Esophagus squamous epithelium (tissue), 5 donors: ENCODE measurements at places on chromosomes 11 and 22. TPM values are rescaled to one million over a fixed set of nuclear protein-coding genes. Genes with fewer than 3 reads are reported as not detected.
A peak's percentile ranks its signal among the peaks of the same experiment; 100 is the strongest.

Gene SVIP
- 6.1 TPM for total RNA-seq

Gene CAT
- total RNA-seq, result 21.9 TPM

Gene OR52I1
- not detected for total RNA-seq

Gene MMP12
- total RNA-seq, result 1.1 TPM

Gene SYTL2
- total RNA-seq, result 16.0 TPM

Gene CDC42BPG
- total RNA-seq, result 48.5 TPM

Gene LDHAL6A
- not detected for total RNA-seq

Gene MAPK8IP1
- total RNA-seq, result 4.0 TPM

Gene DNAJB7
- total RNA-seq, result not detected

Gene FREY1
- total RNA-seq, result not detected

DNA sequence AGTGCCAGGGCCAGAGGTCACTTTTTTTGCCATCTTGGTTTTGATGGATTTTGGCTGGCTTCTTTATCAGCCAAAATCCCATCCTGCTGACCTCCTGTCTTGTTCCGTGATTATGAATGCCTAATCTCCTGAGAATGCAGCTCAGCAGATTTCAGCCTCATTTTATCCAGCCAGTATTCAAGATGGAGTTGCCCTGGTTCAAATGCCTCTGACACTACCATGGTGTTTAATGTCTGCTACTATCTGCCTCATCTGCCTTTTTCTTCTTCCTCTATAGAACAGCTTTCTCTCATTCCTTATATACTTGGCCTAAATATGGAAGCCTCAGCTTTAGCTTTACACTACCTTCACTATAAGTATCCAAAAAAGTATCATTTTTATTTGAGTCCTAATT lies 50.7 kb downstream of the ACER3 start:
- no peak overlapping the region for H3K27ac ChIP-seq
- H3K36me3 ChIP-seq, result no peaks in the 10 kb centered on the region
- H3K4me3 ChIP-seq, result no peak overlapping the region
- no peak for DNase-seq
- H3K4me1 ChIP-seq, result no peaks in the 10 kb centered on the region

DNA sequence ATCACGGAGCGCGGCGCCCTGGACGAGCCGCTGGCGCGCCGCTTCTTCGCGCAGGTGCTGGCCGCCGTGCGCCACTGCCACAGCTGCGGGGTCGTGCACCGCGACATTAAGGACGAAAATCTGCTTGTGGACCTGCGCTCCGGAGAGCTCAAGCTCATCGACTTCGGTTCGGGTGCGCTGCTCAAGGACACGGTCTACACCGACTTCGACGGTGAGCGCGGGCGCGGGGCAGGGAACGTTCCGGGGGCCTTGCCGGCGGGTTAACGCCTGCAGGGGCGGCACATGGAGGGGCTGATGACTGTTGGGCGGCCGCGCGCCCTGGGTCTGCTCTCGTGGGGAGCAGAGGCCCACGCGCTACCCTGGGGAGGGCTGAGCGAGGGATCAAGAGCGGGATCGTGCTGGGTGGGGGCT lies 1.0 kb downstream of the PIM3 start:
- H3K4me1 ChIP-seq, result peaks cover 48% of the 10 kb centered on the region
- H3K36me3 ChIP-seq, result peaks cover 23% of the 10 kb centered on the region
- no peak for DNase-seq
- H3K27ac ChIP-seq, result peak overlapping the region; percentile 98
- peak overlapping the region; percentile 86 for H3K4me3 ChIP-seq

GRCh38 chr22:23613193-23613972 lies 18.7 kb downstream of the DRICH1 start:
- no peak for DNase-seq
- no peak overlapping the region for H3K4me3 ChIP-seq
- no peaks in the 10 kb centered on the region for H3K27me3 ChIP-seq
- no peak overlapping the region for H3K27ac ChIP-seq

DNA sequence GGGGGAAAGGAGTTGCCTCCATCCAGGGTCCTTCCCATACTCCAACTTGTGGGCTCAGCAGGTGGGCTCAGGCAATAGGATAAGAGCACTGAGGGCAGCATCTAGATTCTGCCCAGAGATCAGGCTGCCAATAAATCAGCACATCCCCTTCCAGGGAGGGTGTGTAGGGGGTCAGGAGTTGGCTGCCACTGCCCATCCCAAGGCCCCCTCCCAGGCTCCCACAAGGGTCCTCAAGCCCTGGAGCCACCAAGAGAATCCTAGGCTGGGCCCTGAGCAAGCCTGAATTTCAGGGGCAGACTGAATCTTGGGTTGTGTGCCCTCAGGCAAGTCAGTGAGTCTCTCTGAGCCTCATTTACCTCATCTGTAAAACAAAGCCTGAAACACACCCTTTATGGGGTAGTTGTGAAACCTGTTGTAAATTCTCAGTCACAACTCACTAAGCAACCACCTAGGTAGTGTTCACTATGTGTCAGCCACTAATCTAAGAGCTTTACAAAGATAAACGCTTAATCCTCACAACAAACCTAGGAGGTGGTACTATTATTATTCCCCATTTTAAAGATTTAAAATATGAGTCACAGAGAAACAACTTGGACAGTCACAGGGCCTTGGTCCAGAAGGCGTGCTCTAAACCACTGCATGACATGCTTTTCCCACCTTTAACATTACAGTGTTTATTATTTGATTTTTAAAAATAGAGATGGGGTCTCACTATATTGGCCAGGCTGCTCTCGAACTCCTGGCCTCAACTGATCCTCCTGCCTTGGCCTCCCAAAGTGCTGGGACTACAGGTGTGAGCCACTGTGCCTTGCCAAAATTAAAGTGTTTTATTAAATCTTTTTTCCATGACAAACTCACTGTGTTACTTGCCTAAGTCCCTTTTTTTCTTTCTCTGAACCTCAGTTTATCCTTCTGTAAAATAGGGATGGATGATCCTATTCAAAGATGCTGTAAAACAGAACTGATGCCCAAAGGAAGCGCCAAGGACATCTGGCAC lies 36.2 kb downstream of the LMO1 start:
- H3K27ac ChIP-seq, result peak overlapping the region; percentile 51
- no peak for DNase-seq
- peaks cover 21% of the 10 kb centered on the region for H3K4me1 ChIP-seq
- H3K27me3 ChIP-seq, result no peaks in the 10 kb centered on the region
- no peak overlapping the region for H3K4me3 ChIP-seq

GRCh38 chr22:22952531-22953280 lies 65.1 kb downstream of the IGLL5 start:
- no peaks in the 10 kb centered on the region for H3K4me1 ChIP-seq
- no peak for DNase-seq
- H3K27ac ChIP-seq, result no peak overlapping the region

GRCh38 chr11:109034339-109034696 lies 369.4 kb downstream of the DDX10 start:
- no peak for DNase-seq
- no peaks in the 10 kb centered on the region for H3K36me3 ChIP-seq
- H3K27me3 ChIP-seq, result no peaks in the 10 kb centered on the region
- no peak overlapping the region for H3K27ac ChIP-seq

GRCh38 chr11:99803501-99803900 lies 782.8 kb downstream of the CNTN5 start:
- no peaks in the 10 kb centered on the region for H3K4me1 ChIP-seq
- no peaks in the 10 kb centered on the region for H3K27me3 ChIP-seq
- H3K4me3 ChIP-seq, result no peak overlapping the region
- H3K27ac ChIP-seq, result no peak overlapping the region
- DNase-seq, result no peak
- no peaks in the 10 kb centered on the region for H3K36me3 ChIP-seq

GRCh38 chr11:34636127-34636526 lies 15.2 kb downstream of the EHF start:
- H3K4me1 ChIP-seq, result peaks cover 46% of the 10 kb centered on the region
- H3K27ac ChIP-seq, result peak overlapping the region; percentile 90
- H3K36me3 ChIP-seq, result peaks cover 20% of the 10 kb centered on the region
- H3K4me3 ChIP-seq, result no peak overlapping the region
- no peaks in the 10 kb centered on the region for H3K27me3 ChIP-seq
- no peak for DNase-seq

GRCh38 chr11:73478737-73479347 lies 102.6 kb downstream of the RELT start:
- H3K4me3 ChIP-seq, result no peak overlapping the region
- H3K27ac ChIP-seq, result no peak overlapping the region
- no peaks in the 10 kb centered on the region for H3K36me3 ChIP-seq
- no peaks in the 10 kb centered on the region for H3K4me1 ChIP-seq

GRCh38 chr11:72676861-72677341 lies 2.7 kb upstream of the PDE2A start:
- peaks cover 18% of the 10 kb centered on the region for H3K4me1 ChIP-seq
- peaks cover 93% of the 10 kb centered on the region for H3K27me3 ChIP-seq
- H3K4me3 ChIP-seq, result no peak overlapping the region
- H3K36me3 ChIP-seq, result no peaks in the 10 kb centered on the region

DNA sequence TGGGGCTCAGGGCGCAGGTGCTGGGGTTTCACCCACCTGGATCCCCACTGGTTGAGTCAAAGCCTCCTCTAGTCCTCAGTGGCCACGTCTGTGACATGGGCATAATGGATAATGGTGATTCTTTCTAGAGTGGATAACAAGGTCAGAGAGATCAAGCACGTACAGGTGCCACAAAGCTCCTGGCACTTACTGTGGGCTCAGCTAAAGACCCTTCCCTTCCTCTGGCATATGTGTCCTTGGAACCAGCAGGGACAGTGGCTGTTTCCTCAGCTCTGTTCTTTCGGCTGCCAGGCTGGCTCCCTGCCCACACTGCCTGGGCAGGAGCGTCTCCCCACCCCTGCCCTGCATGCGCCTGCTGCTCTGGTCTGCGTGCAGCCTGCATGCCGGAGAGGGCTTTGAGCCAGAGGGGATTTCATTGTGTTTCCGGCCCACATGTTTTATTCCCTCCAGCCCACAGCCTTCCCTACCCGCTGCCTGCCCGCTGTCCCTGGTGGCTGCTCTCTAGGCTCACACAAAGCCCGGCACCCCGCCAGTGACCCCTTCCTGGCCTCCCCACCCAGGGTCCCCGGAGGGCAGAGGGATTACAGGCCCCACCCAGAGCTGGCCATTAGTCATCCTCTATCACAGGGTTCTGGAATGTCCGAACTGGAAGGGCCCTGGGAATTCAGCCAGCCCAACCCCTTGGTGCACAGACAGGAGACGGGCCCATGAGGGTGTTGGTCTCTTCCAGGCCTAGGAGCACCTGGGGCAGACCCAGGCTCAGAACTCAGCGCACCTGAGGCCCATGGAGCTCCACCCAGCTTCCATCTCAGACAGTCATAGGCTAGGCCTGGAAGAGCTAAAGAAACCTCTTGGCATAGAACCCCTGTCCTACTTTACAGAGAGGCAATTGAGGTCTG lies 55.3 kb upstream of the GCAT start:
- peak; percentile 58 for DNase-seq
- peak overlapping the region; percentile 92 for H3K27ac ChIP-seq
- H3K4me3 ChIP-seq, result peak overlapping the region; percentile 13
- H3K36me3 ChIP-seq, result peaks cover 46% of the 10 kb centered on the region
- peaks cover 62% of the 10 kb centered on the region for H3K4me1 ChIP-seq

- H3K27me3 ChIP-seq, result no peaks in the 10 kb centered on the region
- no peak overlapping the region for H3K27ac ChIP-seq
- DNase-seq, result no peak
- H3K4me3 ChIP-seq, result no peak overlapping the region
- H3K36me3 ChIP-seq, result no peaks in the 10 kb centered on the region
Measured at GRCh38 chr11:72208281-72208680, 8.3 kb upstream of the FOLR2 start.

DNA sequence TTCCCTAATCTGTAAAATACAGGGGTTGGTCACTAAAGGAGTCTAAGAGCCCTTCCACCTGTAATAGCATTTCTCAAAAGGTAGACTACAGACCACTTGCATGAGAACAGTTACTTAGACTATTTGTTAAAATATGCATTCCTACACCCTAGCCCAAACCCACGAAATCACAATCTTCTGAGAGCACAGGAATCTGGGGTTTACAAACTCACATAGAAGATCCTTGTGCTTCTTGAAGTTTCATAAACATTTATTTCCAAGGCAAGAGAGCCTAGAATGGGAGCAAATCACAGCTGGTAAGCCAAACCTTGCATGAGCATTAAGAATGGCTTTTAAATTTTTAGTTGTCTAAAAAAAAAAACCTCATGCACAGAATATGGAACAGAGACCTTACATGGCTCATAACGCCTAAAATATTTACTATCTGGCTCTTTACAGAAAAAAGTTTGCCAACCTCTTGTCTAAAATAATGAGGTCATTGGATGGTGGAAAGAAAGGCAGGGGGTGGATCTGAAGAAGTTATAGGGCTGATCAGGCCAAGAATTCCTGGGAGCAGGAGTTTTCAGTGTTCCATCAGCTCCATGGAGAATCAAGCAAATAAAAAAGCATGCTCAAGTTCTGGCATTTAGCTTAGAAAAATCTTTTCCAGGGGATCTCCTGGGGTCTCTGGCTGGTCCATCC lies 133.4 kb downstream of the CCDC34 start:
- no peak overlapping the region for H3K4me3 ChIP-seq
- no peaks in the 10 kb centered on the region for H3K36me3 ChIP-seq
- H3K27ac ChIP-seq, result no peak overlapping the region
- H3K4me1 ChIP-seq, result peaks cover 53% of the 10 kb centered on the region
- peaks cover 4% of the 10 kb centered on the region for H3K27me3 ChIP-seq

DNA sequence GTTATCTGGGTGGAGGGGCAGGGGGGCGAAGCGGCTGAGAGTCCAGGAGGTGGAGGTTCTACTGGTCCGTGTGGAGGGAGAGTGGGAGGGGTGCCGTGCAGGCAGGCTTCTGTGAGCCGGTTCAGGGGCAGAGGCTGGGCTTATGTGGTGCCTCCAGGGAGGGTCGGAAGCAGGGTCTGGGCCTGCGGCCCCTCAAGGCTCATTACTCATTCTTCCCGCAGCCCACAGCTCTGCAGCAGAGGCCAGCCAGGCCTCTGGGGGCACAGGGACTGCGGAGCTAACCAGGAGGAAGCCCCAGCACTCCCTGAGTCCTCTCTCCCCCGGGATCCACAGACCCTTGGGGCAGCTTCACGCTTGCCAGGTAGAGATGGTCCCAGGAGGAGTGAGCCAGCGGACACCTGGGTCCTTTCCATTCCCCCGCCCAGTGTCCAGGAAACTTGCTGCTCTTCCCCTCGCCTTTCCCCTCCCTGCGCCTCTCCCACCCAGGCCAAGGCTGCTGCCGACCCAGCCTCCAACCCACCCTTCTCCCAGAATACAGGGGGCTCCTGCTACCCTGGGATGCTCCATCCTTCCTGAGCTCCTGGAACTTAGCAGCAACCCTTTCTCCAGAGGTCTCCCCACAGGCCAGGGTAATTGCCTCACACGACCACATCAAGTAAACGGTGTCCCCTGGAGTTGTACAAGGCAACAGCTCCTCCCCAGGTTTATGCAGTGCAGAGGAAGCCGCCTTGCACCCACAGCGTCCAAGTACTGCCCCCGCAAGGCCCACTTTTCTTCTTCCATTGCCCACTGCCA lies 6.3 kb downstream of the NRXN2 start:
- DNase-seq, result no peak
- H3K27me3 ChIP-seq, result peaks cover 12% of the 10 kb centered on the region
- H3K4me1 ChIP-seq, result peaks cover 19% of the 10 kb centered on the region
- no peak overlapping the region for H3K4me3 ChIP-seq

- H3K4me3 ChIP-seq, result peak overlapping the region; percentile 74
- H3K4me1 ChIP-seq, result peaks cover 64% of the 10 kb centered on the region
- peaks cover 24% of the 10 kb centered on the region for H3K36me3 ChIP-seq
- H3K27ac ChIP-seq, result peak overlapping the region; percentile 97
Measured at GRCh38 chr11:64305691-64306562, 603 bp downstream of the ESRRA start.

GRCh38 chr11:119338965-119339588 lies 1.6 kb downstream of the C1QTNF5 start:
- peak overlapping the region; percentile 74 for H3K4me3 ChIP-seq
- H3K4me1 ChIP-seq, result peaks cover 52% of the 10 kb centered on the region
- peak overlapping the region; percentile 92 for H3K27ac ChIP-seq
- DNase-seq, result no peak
- no peaks in the 10 kb centered on the region for H3K36me3 ChIP-seq

- no peaks in the 10 kb centered on the region for H3K36me3 ChIP-seq
- H3K4me3 ChIP-seq, result no peak overlapping the region
- H3K27ac ChIP-seq, result no peak overlapping the region
- H3K4me1 ChIP-seq, result no peaks in the 10 kb centered on the region
- no peaks in the 10 kb centered on the region for H3K27me3 ChIP-seq
- DNase-seq, result no peak
Measured at GRCh38 chr11:101434026-101434643, 149.7 kb downstream of the TRPC6 start.
